ENCODE measurements at places on chromosomes 12 and 14.
A peak's percentile ranks its signal among the peaks of the same experiment; 100 is the strongest.

DNA sequence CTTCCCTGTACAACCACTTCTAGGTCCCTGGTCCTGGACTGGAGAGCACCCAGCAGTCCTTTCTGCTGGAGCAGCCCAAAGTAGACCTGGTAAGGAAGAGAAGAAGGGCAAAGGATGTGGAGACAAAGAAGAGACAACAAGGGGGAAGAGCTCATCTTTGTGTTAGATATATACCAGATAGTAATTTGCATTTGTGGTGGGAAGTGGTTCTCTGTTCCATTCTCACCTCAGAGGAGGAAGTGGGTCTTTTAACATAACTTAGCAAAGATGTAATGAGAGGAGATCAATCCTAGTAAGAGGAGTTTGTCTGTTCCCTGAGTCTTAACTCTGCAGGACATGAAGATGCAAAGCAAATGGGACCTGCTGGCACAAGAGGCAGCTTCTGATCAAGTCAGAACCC is 8.0 kb downstream of the CCDC198 start:
- peak; percentile 22 for DNase-seq

- DNase-seq = no peak
Measured at GRCh38 chr12:66662179-66662578, 16.7 kb downstream of the GRIP1 start.

DNA sequence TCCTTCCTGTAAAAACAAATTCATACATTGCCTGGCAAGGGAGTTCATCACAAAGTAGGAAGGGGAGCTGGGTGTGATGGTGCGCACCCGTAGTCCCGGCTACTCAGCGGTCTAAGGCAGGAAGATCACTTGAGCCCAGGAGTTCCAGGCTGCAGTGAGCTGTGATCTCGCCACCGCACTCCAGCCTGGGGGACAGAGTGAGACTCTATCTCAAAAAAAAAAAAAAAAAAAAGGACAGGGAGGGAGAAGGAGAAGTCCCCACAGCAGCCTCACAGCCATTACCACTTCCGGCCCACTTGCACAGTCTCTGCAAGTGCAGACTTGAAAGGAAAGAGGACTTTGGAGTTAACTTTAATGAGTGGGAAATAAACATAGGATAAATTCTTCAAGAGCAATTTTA is 121.0 kb downstream of the FBXL14 start:
- DNase-seq = no peak

DNA sequence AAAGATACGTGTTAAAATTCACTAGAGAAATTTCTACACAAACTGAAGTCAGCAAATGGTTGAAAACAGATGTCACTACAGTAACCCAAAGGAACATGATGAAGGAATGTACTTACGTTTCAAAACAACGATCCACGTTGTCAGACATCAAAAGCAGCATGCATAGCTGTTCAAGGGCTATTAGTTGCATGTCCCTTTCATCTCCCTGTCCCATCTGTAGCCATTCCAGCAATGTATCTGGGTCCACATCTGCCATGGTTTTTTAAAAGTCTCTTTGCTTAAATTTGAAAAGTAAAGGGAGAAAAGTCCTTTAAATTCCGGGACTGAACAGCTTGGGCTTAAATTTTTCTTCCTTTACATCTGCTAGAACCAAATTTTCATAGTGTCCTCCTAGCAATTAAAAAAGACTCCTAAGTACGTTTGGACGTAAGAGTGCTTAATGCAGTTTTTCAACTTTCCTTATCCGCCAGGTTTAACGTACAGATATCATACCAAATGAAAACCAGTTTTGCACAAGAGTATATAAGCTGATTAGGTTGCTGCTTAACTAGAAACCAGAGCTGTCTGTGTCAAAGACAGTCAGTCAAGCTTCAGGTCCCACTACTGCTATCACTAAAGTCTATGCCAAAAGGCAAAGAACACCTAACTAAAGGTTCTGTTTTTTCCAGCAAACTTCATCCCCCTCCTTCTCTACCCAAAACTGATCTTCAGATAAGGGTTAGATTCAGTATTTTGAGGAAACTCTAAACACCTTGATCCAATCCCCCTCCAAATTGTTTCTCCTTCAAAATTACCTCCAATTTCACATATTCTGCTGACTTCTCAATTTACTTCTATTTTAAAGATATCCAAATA is 1.7 kb downstream of the HECTD1 start:
- no peak for DNase-seq

Measured in GM12864 (cell line).